RWPE2 (cell line): ENCODE measurements at places on chromosomes 6 and 20.

GRCh38 chr6:86913795-86914194, 23.5 kb upstream of the HTR1E start:
- no peak for DNase-seq

- DNase-seq: no peak
Observed at GRCh38 chr20:63895952-63896263, 982 bp downstream of the DNAJC5 start.

DNA sequence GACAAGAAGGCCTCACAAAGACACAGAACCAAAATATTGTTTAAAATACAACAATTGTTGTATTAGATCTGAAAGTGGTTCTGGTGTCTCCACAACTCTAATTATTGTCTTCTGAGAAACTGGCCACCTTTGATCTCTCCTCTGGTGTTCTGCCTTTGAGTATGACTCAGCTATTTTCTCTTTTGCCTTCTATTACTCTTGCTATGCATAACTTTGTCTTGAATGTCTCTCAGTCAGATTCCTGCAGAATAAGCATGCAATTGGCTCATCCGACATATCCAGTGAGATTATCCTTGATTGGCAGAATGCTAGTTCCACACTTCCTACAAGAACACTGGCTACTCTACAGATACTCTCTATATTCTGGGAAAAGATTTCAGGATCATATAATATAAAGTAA, 14.3 kb upstream of the EPM2A start:
- no peak for DNase-seq

- DNase-seq: no peak
Observed at GRCh38 chr6:100126790-100127484, 132.9 kb upstream of the MCHR2 start.

DNA sequence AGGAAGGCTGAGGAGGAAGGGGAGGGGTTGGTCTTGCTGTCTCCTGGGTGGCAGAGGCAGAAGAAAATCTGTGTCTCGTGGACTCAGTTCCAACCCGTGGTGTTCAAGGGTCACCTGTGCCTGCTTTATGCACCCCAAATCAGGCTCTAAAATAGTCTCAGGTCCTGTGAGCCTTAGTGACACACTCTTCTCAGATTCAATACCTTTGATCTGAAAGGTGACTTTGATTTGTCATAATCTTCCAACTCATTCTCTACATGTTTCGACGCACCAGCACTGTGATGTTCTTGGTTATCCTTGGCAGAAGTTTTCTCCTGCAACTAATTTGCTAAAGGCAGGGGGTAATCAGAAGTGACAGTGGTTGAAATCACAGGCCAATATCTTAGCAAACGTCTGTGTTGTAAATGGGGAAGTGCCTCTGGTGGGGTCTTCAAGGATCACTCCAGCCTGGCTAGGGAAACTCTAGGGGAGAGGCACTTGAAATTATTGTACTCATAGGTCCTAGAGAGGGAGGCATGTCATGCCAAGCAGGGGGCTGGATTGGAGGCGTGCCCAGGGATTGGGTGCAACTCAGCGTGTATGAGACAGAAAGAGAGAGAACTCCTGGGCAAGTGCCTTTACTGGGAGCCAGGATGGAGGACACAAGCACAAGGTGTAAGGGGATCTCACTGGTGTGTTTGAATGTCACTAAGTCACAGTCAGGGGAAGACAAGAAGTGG, 19.0 kb upstream of the PRND start:
- DNase-seq: no peak

DNA sequence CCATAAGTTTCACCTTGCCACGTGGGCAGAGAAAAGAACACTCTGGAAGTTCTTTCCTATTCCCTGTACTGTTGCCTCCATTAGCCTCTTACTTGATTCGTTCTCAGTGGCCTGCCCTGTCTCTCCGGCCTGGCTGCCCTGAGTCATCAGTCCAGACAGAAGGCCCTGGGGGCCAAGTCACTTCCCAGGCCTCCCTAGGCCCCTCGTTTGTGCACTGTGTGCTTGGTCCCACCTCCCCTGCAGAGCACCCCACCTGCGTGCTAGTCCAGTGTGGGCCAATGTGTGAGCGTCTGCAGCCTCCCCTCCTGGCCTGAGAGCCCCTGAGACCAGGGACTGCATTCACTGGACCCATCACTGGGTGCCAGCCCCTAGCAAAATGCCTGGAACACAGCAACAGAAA, 191.2 kb upstream of the RREB1 start:
- no peak for DNase-seq

- peak; percentile 73 for DNase-seq
Observed at GRCh38 chr6:33375143-33375671, 16.4 kb upstream of the KIFC1 start.

DNA sequence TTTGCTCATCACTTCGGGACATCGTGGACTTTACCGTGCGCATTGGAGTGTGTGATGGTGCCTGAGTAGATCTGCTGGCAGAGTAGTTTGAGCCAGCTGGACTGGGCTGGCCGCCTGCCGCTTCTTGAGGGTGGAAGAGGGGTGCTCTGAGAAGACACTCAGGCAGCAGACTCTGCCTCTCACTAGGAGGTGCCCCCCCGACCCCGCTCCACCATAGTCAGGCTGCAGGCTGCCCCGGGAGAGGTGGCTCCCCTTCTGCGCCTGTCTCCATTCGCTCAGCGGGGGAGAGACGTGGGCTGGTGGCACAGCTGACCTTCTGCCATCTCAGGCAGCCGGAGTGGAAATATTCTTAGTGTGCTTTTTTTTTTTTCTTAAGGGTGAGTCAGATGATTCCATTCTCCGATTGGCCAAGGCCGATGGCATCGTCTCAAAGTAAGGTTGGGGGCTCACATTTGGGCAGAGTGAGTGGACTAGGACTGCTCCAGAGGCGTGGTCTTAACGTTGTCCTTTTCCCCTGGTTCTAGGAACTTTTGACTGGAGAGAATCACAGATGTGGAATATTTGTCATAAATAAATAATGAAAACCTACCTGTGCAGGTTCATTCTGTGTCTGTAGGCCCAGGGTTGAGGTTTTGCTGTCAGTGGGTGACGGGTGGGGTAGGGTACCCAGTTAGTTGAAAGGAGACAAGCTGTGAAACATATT, 1.2 kb downstream of the RPS21 start:
- peak; percentile 85 for DNase-seq

DNA sequence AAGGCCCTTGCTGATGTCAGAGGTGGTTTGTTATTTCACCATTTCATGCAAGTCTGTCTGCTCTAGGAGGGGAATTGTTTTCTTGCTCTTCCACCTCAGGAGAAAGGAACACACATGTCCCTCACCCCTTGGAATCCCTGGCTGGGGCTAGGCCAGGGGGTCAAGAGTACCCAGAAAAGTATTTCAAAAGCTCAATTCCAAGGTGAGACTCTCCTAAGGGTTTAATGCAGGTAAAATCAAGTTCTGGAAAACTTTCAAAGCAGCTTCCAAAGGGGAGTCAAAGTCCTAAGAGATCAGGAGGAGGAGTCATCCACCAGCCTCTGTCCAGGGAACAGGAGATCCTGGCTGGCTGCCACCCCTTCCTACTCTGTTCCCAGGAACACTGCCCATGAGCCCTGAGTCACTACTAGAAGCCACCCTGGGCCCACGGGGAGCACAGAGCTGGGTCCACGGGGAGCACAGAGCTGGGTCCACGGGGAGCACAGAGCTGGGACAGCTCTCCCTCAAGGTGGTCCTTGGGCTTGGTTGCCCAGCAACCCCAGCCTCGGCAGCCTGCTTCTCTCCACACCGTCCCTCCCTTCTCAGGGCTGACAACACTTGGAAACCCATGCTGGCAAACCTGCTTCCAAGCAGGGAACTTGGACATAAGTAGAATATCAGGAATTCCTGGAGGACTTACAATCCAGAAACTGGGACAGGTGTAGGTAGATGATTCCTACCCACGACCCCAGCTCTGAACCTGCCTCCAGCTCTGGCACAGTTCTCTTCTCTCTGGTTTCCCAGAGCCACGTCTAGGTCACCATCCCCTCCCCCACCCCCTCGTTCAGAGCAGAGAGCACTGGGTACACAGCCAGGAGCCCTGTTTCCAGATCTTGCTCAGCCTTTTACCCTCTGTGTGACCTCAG, 35.3 kb upstream of the CDKN1A start:
- DNase-seq: peak; percentile 86

DNA sequence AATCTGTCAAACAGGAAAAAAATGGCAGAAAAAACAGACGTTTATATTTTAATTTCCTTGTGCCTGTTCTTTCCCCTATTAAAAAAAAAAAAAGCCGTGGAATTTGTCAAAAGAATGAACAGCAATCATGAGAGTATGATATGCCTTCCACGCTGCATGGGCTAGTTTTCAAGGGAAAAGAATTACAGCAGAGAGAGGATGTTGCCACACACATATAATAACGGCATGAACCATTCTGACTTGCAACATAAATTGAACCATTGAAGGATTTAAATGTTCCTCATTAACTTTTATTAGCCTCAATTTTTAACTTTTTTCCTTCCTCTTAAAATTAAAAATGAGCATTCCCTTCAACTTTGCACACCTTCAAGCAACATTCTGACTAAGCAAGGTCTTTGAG, 301.8 kb downstream of the FOXC1 start:
- no peak for DNase-seq

DNA sequence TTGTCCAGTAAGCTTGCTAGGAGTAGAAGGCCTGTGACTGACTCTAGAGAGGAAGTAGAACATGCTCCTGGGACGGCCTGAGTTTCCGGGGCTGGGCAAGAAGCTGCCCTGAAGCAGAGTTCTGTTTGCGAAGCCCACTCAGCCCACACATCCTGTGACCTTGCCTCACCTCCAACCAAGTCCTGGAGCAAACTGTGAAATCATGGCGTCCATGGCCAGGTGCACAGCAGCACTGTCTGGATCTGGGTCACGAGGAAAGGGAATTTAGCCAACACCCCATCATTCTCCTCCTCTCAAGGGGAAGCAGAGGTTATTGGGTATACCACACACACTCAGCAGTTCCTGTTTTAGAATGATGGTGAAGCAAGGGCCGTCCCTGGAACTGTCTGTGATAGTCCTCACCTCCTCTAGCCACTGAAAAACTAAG, 87.5 kb downstream of the CRYBG1 start:
- no peak for DNase-seq
